ENCODE measurements at places on chromosomes 1 and 21.

GRCh38 chr1:153567621-153568366, 2.1 kb upstream of the S100A2 start:
- no peak for DNase-seq

DNA sequence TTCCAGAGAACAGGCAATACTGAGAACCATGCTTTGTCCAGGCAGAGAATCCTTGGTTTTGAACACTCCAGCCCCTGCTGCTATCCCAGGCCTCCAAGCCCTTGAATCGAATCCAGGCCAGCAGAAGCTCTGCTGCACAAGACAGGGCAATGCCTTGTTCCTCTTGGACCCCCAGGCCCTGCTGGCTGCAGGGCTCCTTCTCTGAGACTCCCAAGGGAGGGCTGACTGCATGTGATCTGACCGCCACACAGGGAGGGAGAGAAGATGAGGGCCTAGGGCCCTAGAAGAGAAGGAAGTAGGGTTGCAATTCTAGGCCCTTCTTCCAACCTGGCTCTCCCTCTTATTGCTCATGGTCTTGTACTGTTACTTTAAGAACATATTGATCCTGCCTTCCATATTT, 160.6 kb upstream of the EDN2 start:
- DNase-seq: peak; percentile 87

DNA sequence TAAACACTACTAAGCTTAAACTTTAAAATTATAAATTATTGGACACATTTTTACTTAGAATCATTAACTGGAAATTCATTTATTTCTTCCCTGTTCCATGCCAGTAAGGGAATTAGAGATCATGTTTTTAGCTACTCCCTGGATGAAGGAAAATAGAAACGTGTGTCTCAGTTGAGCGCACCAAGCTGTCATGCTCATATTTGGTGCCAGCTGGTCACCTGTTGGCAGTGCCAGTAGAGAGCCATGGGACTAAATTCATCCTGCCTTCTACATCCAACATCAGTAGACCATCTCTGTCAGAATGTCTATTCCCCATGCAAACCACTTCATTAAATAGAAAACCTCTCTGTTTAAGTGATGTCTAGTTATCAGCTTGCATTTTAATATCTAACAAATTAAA, 17.4 kb upstream of the SLC22A15 start:
- DNase-seq: no peak

- peak; percentile 74 for DNase-seq
These were observed 37.3 kb downstream of the PLEKHO1 start for GRCh38 chr1:150186789-150187559.

DNA sequence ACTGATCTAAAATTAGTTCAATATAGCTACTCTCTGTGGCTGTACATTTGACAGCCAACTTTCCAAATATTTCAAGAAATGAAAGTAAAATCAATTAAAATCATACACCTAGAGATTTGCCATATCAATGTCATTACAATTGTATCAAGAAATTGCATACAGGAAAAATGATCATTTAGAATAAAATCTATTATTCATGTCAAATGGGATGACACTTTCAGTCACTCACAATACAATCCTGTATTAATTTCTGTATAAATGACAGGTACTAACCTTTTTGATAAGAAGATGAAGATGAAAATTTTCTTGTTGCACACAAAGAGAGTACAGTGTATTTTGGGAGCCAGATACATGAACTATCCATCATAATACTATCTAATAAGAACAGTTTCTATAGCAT, 1588.9 kb upstream of the PRMT6 start:
- no peak for DNase-seq

DNA sequence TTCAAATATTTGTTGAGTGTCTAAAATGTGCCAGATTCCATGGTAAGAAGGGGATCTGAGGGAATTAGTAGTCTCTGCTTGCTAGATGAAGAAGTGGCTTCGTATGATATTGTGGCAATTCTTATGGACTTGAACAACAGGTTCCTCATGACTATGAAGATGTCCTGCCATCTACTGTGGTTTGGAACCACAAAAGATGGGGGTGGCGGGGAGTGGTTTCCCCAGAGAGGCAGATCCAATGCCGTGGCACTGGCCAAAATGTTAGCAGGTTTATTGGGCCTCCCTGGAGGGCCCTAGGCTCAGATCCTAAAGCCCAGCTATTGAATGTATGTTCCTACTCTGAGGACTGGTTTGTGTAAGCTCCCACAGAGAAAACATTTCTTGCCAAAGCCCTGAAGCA, 120.8 kb downstream of the RGS2 start:
- DNase-seq: peak; percentile 45

DNA sequence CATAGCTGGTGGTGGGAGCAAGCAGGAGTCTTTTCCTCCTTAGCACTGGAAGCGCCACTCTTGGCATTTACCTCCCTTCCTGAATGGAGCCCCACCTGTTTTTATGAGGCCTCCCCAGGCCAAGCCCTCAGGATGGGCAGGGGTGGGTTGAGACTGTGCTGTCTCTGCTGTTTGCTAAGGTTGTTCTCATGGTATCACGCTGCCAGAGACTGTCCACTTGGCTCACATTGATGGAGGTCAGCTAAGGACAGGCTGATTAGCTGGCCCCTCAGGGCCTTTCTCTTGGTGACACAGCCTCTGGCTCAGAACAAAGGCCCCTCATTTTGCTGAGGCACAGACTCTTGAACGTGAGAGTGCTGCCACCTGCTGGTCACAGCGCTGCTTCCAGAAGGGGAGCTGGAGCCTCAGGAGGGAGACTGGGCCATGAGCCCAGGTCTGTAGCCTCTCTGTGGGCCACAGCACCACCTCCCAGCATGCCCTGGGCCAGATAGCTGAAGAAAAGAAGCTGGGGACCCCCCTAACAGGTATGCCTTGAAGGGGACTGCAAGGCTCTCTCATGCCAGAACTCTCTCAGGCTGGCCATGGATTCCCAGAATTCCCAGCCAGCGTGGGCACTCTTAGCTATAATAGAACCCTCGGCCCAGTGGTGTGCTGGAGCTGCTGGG, 85.6 kb downstream of the CD58 start:
- DNase-seq: peak; percentile 80

GRCh38 chr1:33237579-33237978, 18.7 kb upstream of the ZNF362 start:
- DNase-seq: no peak

DNA sequence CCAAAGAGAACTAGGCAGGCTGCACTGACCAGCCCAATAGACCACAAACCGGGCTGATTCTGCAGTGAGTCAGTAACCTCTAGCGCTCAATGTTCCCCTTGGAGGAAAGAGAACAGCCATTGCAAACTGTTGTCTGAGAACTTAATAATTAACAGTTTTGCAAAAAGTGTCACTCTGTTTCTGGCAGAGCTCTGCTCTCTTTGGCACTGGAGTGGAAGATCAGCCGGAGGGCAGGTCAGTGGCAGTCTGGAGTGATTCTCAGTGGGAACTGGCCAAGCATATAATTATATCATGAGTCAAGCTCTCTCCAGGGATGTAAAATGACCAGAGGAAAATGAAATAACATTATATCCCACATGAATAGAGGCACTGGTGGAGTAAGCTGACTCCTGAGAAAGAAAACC, 238.3 kb downstream of the HLX start:
- DNase-seq: no peak

DNA sequence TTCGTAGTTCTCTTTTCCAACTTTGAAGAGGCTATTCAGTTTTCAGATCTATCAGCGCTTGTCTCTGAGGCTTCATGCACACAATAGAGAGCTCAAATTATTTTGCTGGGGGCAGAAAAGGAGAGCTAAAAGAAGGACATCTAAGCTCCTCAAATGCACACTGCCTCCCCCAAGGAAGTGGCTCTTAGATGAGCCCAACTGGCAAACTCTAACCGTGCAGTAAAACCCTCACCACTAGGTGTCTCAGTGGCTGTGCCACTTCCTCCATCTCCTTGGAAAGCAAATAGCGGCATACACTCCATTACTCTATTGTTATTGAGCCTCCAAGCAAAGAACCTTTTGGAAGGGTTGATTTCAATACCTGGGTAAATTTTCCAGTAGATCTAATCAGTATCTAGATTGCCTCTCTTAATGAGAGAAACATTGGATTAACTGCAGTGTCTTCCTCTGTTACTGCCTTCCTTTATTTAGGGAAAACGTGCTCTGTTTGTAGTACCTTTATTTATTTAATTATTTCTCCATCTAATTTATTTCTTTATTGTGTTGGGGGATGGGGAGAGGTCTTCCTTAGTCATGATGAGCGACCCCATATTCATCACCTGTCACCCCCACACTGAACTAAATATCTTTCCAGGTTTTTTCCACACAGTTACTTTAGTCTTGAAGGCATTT, 9.2 kb upstream of the SFPQ start:
- DNase-seq: peak; percentile 85

- peak; percentile 54 for DNase-seq
These were observed 7.0 kb downstream of the EFNA3 start for GRCh38 chr1:155085504-155086127.

GRCh38 chr1:214989341-214989740, 93.2 kb upstream of the KCNK2 start:
- no peak for DNase-seq

- no peak for DNase-seq
These were observed 76.6 kb downstream of the GPR88 start for GRCh38 chr1:100614570-100614969.

- peak; percentile 68 for DNase-seq
These were observed 54.4 kb downstream of the NIBAN1 start for GRCh38 chr1:184919892-184920291.

DNA sequence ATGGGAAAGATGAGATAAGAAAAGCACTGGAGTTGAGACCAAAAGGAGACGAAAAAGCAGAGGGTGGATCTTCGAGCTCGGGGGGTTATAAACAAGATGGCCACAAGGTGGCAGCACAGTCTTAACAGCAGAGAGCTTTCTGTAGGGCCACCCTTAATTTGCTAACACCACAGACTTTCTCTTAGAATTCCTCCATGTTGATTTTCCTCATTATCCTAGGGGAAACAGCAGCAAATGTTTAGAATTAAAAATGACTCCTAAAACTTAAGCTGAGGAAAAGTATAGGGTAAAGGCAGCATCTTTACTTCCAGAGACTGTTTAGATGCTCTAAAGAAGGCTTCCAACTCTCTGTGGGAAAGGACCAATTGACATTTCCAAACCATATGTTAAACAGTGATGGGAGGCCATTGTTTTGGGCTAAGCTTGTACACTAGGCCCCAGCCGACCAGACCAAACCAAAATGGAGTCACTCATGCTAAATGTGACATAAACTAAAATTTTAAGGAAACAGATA, 2.5 kb upstream of the APOBEC4 start:
- DNase-seq: peak; percentile 72

DNA sequence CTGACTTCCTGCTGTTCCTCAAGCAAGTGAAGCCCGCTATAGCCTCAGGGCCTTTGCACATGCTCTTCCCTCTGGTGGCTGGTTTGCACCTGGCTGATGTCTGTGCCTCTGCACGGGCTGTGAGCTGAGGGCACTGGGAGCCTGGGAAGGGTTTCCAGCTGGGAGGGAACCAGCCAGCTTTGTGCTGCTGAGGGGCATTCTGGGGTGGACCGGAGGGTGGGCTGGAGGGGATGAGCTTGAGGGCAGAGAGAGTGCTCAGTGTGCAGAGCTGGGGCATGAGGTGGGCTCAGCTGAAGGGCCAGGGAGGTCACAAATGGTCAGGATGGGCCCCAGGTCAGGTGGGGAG, 305.7 kb downstream of the MATN1 start:
- no peak for DNase-seq

- no peak for DNase-seq
These were observed 23.7 kb downstream of the UMODL1 start for GRCh38 chr21:42094811-42095210.

- no peak for DNase-seq
These were observed 1.1 kb upstream of the POU3F1 start for GRCh38 chr1:38047603-38048141.

- DNase-seq: no peak
These were observed 1.9 kb downstream of the KRTAP10-5 start for GRCh38 chr21:44578371-44579055.

GRCh38 chr1:41504114-41505035, 19.9 kb upstream of the EDN2 start:
- no peak for DNase-seq

GRCh38 chr1:8903908-8904650, 25.6 kb upstream of the ENO1 start:
- no peak for DNase-seq

GRCh38 chr1:116368241-116368640, 4.8 kb upstream of the ATP1A1 start:
- DNase-seq: no peak

GRCh38 chr1:188402986-188403385, 1574.2 kb downstream of the PLA2G4A start:
- DNase-seq: no peak

DNA sequence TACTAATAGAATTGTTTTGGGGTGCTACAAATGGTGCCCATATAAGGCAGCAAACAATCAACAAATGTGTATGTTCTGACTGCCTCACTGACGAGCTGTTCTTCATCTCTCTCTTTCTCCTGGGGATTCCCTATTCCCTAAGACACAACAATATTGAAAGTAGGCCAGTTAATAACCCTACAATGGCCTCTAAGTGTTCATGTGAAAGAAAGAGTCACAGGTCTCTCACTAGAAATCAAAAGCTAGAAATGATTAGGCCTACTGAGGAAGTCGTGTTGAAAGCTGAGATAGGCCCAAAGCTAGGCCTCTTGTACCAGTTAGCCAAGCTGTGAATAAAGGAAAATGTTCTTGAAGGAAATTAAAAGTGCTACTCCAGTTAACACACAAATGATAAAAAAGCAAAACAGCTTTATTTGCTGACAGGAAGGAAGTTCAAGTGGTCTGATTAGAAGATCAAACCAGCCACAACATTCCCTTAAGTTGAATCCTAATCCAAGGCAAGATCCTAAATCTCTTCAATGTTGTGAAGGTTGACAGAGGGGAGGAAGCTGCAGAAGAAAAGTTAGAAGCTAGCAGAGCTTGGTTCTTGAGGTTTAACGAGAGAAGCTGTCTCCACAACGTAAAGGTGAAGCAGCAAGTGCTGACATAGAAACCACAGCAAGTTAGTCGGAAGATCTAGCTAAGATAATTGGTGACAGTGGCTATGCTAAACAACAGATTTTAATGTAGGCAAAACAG, 26.3 kb downstream of the ATP2B4 start:
- no peak for DNase-seq

DNA sequence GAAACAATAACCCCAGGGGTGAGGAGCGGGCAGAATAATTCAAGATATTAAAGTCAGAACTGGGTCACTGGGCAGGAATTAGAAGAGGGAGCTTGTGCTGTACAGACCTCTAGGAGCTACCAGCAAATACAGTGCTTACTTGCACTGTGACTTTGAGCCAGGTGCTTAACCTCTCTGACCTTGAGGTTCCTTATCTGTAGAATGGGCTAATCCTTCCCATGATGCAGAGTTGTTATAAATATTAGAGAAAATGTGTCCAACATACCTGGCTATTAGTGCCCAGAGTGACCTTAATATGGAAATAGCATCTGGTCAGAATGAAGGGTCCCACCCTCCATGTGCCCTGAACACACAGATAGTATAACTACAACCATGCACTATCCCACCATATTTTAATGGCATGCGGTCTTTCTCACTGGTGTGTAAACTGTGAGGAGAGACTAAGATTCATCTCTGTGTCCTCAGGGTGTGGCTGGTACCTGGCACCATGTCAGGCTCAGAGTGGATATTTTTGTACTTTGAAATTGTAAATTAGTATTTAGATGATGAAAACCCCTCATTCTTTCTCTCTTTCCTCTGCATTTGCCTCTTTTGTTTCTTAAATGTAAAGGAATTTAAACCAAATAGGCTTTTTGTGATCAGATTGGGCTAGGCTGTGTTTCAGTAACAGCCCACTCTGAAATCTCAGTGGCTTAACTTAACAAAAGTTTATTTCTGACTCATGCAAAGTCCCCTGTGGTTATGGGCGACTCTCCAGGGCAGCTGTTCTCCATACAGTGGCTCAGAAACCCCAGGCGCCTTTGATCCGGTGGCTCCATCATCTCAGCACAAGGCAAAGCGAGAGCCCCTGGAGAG, 60.0 kb upstream of the ROR1 start:
- DNase-seq: no peak

GRCh38 chr1:116825720-116826438, 71.6 kb downstream of the CD2 start:
- DNase-seq: no peak

All from NB4 (cell line).